ENCODE measurements at places on chromosomes 3 and 15. TPM values are rescaled to one million over a fixed set of nuclear protein-coding genes. Genes with fewer than 3 reads are reported as not detected.

The LXN gene
- 30.0 TPM for polyA plus RNA-seq

The GUCA1C gene
- polyA plus RNA-seq = 0.24 TPM

The ICE2 gene
- 98.0 TPM for polyA plus RNA-seq

The SENP5 gene
- 16.3 TPM for polyA plus RNA-seq

The OSTN gene
- polyA plus RNA-seq = 19.2 TPM

All from right renal pelvis (tissue), 4 donors.